ENCODE measurements at places on chromosomes 1 and 21. TPM values are rescaled to one million over a fixed set of nuclear protein-coding genes. Genes with fewer than 3 reads are reported as not detected.

- peaks cover 28% of the 10 kb centered on the region for H3K4me1 ChIP-seq
- H3K36me3 ChIP-seq = no peaks in the 10 kb centered on the region
- no peak overlapping the region for H3K27ac ChIP-seq
- no peak for DNase-seq
Observed at GRCh38 chr1:33237579-33237978, 18.7 kb upstream of the ZNF362 start.

Gene SYT11
- total RNA-seq = 0.20 TPM

DNA sequence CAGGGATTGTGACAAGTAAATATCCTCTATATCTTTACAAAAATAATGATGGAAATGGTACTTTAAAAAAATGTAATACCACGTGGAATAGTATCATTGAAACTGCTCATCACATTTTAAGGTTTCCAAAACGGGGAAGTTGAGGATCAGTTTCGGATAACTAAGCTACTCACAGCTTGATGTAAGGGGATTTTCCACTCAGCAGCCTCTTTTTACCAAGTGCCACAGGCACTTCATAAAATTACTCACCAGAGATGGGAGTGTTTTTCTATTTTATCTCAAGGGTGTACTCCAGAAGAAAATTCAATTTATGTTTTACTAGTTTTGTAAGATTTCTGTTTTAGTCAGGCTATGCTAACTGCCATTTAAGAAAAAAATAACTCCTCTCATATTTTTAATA lies 91.7 kb downstream of the TPR start:
- DNase-seq = no peak
- no peak overlapping the region for H3K27ac ChIP-seq
- H3K4me1 ChIP-seq = no peaks in the 10 kb centered on the region
- no peaks in the 10 kb centered on the region for H3K27me3 ChIP-seq
- no peaks in the 10 kb centered on the region for H3K36me3 ChIP-seq
- no peak overlapping the region for H3K4me3 ChIP-seq

Gene SPATA17
- total RNA-seq = 2.9 TPM

Gene PRAMEF5
- not detected for total RNA-seq

DNA sequence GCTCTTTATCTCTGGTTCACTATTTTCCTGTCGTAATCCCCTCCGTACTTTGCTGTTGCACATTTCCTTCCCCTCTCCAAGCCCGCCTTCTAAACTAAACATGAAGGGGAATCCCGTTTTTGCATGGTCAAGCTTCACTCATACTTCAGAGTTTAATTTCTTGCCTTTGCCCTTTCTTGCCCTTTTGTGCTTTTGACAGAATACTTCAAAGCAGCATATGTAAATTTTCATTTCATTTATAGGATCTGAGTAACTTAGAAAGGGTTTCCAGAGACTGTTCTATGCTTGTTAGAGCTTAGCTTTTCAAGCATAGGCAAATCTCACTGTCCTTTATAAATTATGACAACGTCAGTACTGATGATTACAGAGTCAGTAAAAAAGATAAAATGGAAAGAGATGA lies 27.7 kb downstream of the SPATA45 start:
- H3K27ac ChIP-seq = no peak overlapping the region
- DNase-seq = no peak
- peaks cover 7% of the 10 kb centered on the region for H3K4me1 ChIP-seq
- no peaks in the 10 kb centered on the region for H3K27me3 ChIP-seq
- peaks cover 6% of the 10 kb centered on the region for H3K36me3 ChIP-seq
- H3K4me3 ChIP-seq = no peak overlapping the region

GRCh38 chr1:24960071-24960801 lies 30.2 kb upstream of the RUNX3 start:
- H3K27me3 ChIP-seq = peaks cover 6% of the 10 kb centered on the region
- H3K4me3 ChIP-seq = no peak overlapping the region
- H3K4me1 ChIP-seq = no peaks in the 10 kb centered on the region
- DNase-seq = no peak
- no peak overlapping the region for H3K27ac ChIP-seq

DNA sequence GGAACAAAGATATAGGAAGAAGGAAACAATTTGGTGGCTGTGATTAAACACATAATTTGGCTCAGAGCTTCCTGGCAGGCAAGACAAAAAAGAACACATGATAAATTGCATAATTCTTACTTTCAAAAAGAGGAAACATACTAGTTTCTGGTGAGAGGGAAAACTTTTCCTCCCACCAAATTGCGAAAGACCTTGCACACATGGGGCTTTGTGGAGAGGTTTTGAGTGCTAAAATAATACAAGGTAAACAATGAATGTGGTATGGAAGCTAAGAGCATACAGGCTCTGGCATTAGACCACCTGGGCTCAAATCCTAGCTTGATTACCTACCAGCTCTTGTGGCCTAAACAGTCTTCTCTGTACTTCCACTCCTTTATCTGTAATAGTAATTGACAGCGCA lies 140.2 kb upstream of the HOOK1 start:
- H3K4me1 ChIP-seq = peaks cover 76% of the 10 kb centered on the region
- H3K27me3 ChIP-seq = no peaks in the 10 kb centered on the region
- no peak for DNase-seq

Gene PRDM16
- total RNA-seq = 1.2 TPM
